ENCODE measurements at places on chromosomes 7 and 10.

DNA sequence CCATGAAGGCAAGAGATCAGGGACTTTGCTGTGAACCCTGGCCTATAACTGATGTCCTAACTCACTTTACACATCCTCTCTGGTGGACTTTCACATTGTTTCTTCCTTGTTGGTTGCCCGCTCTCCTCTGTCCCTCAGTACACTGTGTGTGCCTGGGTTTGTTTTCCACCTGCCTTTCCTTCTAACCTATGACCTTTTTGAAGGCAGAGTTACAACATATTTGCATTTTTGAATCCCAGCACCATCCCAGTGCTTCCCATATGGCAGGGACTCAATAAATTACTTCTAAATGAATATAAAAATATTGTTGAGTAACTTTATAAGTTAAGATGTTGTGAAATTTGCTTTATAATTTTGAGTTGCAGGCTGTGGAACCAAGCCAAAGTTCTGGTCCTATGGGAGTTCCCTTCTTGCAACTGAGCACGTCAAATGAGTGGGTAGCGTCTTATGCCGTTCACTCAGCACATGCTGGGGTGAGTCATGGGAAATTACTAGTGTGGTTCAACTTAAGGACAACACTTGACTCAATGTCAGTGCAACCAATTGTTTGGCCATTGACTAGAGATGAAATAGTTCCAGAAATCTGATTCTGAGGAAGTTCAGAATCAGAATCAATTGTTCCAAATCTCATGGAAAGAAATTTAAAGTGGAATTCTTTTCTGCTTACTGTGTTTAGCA is 250.9 kb downstream of the TWIST1 start:
- no peak for DNase-seq

- DNase-seq: no peak
These were observed 49.5 kb upstream of the ZPBP start for GRCh38 chr7:50142425-50143017.

DNA sequence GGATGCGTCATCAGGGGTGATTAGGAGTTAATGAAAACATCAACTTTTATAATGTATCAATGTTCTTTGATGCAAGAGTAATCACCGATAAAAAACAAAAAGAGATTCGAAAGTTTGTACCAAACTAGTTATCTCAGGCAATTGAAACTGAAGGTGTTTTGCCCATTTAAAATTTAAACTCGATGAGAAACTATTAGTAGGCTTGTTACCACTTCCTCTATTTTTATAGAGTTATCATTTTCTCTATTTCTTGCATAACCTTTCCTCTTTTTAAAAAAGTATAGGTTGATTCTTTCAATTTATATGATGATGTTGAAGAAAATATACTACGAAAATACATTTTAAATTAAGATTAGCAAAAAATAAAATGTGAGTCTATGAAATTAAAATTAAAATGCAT is 597.3 kb upstream of the POT1 start:
- no peak for DNase-seq

GRCh38 chr10:14312014-14312413 is 18.7 kb downstream of the FRMD4A start:
- DNase-seq: no peak

- DNase-seq: no peak
These were observed 259.2 kb downstream of the MAD1L1 start for GRCh38 chr7:1973321-1974251.

- no peak for DNase-seq
These were observed 172.5 kb upstream of the SHH start for GRCh38 chr7:155984609-155985405.

DNA sequence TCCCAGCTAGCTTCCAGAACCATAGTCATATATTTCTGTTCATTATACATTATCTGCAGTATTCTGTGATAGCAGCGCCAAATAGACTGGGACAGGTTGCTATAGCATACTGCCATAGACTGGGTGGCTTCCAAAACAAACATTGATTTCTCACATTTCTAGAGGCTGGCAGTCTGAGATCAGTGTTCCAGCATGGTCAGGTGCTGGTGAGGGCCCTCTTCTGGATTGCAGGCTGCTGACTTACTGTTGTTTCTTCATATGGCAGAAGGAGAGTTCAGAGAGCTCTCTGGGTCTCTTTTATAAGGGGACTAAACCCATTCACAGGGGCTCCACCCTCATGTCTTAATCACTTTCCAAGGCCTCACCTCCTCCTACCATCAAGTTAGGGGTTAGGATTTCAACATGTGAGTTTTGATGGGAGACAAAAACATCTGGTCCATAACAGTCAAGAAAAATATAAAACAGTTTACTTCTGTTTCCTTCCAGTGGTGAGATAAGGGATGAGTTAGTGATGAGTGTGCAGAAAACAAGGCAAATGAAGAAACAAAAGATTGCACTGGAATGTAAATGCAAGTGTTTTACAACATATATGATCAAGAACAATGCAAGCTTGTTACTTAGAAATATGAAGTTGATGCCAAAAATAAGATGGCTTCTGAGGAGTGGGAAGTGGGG is 399.0 kb upstream of the C7orf33 start:
- no peak for DNase-seq

DNA sequence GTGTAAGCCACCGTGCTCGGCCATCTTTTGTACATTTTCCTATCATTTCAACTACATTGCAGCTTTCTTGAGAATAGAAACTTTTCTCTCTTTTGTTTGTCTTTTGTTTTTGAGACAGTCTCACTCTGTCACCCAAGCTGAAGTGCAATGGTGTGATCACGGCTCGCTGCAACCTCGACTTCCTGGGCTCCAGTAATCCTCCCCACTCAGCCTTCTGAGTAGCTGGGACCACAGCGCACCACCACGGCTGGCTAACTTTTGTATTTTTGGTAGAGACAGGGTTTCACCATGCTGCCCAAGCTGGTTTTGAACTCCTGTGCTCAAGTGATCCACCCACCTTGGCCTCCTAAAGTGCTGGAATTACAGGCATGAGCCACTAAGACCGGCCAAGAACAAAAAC is 31.3 kb upstream of the DAGLB start:
- DNase-seq: no peak

- DNase-seq: no peak
These were observed 154.3 kb downstream of the PHF14 start for GRCh38 chr7:11127988-11128387.

DNA sequence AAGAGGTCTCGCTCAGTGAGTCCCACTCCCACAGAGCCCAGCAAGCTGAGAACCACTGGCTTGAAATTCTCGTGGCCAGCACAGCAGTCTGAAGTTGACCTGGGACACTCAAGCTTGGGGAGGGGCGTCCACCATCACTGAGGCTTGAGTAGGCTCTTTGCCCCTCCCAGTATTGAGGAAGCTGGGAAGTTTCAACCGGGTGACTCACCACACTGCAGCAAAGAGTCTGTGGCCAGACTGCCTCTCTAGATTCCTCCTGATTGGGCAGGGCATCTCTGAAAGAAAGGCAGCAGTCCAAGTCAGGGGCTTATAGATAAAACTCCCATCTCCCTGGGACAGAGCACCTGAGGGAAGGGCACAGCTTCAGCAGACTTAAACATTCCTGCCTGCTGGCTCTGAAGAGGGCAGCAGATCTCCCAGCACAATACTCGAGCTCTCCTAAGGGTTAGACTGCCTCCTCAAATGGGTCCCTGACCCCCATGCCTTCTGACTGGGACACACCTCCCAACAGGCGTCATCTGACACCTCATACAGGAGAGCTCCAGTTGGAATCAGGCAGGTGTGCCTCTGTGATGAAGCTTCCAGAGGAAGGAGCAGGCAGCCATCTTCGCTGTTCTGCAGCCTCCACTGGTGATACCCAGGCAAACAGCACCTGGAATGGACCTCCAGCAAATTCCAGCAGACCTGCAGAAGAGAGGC is 970.9 kb upstream of the LRRN3 start:
- DNase-seq: no peak

DNA sequence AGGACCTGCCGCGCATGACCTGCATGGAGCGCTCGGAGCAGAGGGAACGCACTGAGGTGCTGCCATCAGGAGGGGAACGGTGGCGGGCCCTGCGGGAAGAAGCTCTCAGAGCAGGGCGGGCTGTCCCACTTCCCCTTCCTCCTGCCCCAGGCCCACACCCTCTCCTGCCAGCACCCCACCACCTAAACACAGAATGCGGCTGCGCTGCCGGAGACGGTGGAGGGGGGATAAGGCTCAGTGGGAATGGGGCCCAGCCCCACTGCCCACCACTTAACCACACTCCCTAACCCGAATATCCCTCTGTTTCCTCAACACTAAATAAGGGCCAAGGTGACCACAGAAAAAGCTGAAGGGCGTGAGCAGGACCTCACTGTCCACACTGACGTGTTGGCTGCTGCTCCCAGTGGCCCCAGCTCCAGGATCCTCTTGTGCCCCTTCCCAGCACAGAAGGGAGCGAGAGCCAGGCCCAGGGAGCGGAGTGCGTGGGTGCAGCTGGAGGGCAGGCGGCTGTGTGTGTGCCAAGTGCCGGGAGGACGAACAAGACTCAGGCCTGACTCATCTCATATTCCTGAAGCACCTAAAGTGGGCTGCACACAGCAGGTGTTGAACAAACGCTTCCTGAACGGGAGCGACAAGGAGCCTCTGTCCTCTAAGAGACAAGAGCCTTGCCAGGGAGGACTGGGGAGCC is 116.8 kb downstream of the MAD1L1 start:
- no peak for DNase-seq

DNA sequence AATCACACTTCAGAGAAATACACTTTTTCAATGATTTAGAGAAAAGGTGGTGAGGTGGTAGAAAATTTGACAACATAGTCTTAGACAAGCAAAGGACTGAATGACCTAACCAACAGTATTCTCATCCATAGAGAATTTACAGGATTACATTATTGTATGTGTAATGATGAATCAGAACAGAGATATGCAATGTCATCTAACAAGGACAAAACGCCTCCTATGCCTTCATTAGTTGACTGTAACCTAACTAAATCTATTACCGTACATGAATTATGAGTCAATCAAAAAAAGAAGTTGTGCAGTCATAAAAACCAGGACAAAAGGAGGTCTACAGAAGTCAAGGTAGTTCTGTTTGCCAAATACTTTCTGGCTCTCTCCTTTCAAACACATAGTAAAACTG is 66.5 kb downstream of the RAB11FIP2 start:
- no peak for DNase-seq

GRCh38 chr10:97574374-97575126 is 2.0 kb downstream of the ANKRD2 start:
- no peak for DNase-seq

- no peak for DNase-seq
These were observed 259.1 kb upstream of the MINDY3 start for GRCh38 chr10:16119445-16119844.

DNA sequence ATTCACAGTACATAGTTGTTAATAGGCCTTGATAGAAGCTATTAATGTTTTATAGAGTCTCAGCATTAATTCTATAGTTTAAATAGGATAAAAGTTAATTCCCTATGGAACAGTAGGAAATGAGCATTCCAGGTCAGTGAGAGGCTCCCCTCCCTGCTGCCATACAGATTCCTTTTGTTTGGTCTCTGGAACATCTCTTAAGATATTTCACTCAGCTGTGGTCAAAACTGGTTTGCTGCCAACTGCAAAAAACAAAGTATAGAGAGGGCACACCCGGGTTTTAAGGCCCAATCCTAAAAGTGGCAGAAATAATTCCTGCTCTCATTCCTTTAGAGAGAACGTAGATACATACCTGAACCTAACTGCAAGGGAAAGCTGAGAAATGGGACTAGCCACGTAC is 51.3 kb downstream of the MDFIC start:
- DNase-seq: no peak

GRCh38 chr10:21885940-21886339 is 117.6 kb downstream of the DNAJC1 start:
- no peak for DNase-seq

DNA sequence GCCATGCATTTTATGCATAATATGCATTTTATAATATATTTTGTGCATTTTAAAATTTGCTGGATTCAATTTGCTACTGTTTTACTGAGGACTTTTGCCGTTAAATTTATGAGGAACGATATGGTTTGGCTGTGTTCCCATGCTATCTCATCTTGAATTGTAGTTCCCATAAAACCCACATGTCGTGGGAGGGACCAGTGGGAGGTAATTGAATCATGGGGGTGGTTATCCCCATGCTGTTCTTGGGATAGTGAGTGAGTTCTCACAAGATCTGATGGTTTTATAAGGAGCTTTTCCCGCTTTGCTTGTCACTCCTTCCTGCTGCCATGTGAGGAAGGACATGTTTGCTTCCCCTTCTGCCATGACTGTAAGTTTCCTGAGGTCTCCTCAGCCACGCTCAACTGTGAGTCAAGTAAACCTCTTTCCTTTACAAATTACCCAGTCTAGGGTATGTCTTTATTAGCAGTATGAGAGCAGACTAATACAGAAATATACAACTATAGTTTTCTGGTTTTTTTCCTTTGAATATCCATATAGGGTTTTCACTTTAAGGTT is 201.4 kb upstream of the SH2B2 start:
- no peak for DNase-seq

DNA sequence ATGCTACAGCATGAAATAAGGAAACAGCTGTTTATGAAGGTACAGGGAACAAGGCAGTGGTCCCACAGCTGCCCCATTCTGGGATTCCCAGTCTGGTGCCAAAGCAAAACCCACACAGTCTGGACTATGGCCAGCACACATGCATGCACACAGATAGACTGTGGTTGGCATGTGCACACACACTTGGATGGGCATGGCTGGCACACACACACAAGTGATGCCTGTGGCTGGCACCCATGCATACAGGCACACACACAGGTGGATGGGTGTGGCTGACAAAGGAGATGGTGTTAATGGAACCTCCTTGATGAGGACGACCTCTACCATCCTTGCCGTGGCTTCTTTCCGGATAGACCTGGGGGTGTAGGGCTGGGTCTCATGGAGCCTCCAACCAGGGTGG is 114.0 kb upstream of the LYZL2 start:
- no peak for DNase-seq

- DNase-seq: no peak
These were observed 5.3 kb upstream of the TMEM139 start for GRCh38 chr7:143279186-143280098.

GRCh38 chr7:24656608-24657007 is 83.4 kb downstream of the PALS2 start:
- DNase-seq: no peak

GRCh38 chr10:11425296-11425610 is 186.2 kb downstream of the USP6NL start:
- DNase-seq: no peak

- DNase-seq: no peak
These were observed 255.3 kb downstream of the FZD1 start for GRCh38 chr7:91519241-91520158.

DNA sequence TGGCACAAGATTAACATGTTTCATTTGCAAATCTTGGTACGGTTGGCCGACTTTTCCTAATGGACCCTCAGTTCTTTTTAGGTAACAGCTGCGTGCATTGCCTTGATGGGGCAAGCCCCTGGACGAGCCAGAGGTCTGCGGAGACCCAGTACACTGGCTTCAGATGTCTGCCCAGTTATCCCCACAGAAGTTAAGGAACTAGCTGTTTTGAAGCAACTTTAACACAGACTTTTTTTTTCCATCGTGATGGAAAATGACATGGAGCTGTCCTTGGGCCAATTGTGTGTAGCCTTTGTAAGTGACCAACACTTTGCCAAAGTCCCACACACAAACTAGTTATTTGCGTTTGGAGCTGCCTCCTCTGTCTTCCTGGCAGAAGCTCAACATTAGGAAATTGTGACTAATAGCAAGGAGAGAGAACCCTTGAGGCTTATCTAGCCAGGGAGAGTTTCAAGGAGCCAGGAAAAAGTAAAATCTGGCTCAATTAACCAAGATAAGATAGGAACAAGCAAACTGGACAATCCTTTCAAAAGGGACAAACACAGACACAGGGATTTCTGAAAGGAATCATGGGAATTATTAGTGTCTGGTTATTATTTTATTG is 99.6 kb upstream of the BMPER start:
- no peak for DNase-seq
